ENCODE measurements at places on chromosomes 4 and X.

DNA sequence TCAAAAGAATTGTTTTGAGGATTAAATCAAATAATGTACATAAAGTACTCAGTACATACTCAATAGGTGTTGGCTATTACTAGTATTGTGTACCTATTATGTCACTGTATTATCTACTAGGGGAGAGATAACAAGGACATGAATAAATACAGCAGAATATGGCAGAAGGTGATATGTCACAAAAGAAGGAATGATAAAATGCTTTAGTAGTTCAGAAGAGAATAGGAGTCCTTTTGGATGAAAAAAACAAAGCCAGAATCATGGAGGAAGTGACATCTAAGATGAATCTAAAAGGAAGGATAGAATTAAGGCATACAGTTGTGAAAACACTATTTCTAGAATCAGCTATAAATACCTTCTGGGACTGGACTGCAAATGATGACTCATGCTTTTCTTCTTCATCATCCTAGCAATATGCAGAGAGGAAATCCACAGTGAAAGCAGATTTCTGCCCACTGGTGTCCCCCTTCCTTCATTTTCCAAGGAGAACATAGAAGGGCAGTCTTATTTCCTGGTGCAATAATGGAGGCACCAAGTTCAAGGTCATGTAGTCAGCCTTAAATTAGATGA, 98.7 kb downstream of the GLUD2 start:
- DNase-seq, result no peak

DNA sequence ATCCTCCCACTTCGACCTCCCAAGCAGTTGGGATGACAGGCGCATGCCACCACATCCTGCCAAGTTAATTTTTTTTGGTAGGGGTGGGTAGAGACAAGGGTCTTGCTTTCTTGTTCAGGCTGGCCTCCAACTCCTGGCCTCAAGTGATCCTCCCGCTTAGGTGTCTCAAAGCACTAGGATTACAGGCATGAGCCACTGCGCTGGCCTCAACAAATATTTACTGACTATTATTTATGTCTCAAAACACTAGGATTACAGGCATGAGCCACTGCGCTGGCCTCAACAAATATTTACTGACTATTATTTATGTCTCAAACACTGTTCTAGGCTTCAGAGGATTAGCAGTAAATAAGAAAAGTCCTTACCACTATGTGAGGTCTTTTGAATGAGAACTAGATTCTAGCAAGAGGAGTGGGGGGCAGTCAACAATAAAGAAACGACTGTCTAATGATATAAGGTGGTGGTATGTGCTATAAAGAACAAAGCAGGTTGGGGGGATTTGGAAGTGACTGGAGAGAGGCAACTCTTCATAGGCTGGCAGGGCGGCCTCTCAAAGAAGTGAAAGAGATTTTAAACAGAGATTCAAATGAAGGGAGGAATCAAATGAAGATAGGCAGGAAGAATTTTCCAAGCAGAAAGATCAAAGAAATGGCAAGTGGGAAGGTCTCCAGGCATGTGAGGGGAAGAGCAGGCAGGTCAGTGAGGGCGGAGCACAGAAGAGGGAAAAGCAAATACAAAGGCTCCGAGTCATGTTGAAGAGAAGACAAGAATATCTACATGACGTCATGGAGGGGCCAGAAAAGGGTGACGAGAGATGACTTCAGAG, 12.7 kb upstream of the ACSL1 start:
- DNase-seq, result no peak

DNA sequence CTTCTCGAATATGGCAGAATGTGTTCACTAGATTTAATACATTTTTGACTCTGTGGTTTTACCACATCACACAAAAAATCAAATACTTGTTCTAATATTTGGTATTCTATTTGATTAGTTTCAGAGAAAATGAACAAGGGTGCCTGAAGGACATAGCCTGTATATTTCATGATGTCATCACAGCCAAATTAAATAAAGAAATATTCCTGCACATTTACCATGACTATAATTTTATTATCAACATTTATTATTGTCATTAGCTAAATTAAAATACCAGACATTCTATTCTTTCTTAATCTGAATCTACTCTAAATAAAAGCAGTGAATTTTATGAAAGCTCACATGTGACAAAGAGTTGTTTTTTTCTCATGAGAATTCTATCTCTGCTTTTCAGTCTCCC, 980.5 kb downstream of the PCDH18 start:
- no peak for DNase-seq

DNA sequence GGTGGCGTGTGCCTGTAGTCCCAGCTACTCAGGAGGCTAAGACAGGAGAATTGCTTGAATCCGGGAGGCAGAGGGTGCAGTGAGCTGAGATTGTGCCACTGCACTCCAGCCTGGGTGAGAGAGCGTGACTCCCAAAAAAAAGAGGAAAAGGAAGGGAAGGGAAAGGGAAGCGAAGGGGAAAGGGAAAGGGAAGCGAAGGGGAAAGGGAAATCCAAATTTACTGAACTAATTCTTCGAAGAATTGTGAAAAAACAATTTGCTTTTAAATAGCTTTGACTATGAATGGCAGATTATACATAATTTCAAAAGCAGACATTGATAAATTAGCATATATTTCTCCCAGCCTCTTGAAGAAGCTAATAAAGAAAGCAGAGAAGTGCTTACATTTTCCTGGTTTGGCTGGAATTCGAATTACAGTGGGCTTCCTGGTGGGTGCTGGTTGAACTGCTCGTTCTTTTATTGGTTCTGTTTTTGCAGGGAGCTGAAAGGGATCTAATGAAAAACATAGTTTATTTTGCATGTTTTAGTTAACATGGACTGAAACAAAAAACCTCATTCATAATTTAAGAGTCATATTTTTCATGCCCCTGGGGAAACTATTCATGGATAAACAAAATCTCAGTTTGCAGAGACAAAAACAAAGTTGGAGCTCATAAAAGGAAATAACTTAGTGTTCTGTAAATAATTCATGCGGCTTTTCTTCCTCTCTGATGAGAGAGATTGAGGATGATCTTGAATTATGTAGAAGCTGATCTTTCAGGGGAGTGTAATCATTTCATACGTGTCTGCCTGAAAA, 66.0 kb downstream of the RPS3A start:
- DNase-seq, result no peak

DNA sequence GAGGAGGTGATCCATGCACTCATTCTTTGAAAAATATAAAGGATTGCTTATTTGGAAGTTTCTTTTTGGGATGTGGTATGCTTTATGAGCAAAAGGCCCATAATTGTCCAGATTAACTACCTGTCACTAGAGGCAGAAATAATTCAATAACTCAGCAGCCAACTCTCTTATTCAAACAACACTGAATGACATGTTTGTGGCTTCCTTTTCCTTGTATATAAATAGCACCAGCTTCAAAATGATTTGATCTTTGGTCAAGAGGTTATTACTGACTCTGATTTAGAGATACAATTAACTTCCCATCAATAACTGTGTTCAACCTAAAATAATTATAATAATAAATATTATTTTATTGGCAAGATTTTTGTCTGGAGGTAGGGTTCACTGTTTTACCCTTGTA, 232.3 kb downstream of the AFF2 start:
- DNase-seq, result no peak

- no peak for DNase-seq
Observed at GRCh38 chr4:80097400-80098177, 24.6 kb upstream of the ANTXR2 start.

- DNase-seq, result no peak
Observed at GRCh38 chrX:134139090-134139489, 97.9 kb upstream of the CCDC160 start.

- no peak for DNase-seq
Observed at GRCh38 chr4:6221301-6221850, 21.0 kb upstream of the JAKMIP1 start.

DNA sequence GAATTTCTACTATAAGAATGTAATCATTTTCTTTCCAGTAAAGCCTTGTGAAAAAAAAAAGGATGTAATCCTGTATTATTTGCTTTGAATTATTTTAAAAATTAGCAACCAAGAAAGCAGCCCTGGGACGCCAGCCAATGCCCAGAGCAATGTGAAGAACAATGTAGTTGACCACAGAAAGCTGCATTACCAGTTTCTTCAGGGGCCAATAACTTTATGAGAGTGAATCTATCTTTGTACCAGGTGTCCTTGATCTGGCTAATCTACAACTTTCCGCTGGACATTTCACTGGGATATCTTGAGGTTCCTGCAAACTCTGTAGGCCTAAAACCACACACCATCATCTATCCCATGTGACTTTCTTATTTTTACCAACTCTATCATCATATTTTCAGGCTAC, 7.6 kb upstream of the KLHL2 start:
- DNase-seq, result no peak

DNA sequence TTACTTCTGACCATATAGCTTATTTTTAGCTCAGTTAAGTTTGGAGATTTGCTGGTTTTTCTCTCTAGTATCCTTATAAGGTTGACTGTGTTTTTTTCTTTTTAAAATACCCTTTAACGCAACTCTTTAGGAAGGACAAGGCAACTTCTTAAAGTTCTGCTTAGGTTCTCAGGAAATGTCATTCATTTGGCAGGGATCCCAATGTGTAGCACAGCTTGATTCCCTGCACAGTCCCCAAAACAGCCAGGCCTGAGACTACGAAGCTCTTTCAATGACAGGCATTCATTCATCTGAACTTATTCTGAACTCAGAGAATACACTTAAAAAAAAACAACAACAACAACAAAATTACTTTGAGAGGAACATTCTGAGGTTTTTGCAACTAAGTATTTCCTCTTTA, 1765.8 kb downstream of the PCDH7 start:
- DNase-seq, result no peak

- no peak for DNase-seq
Observed at GRCh38 chrX:143642426-143642825, 6.5 kb upstream of the SLITRK4 start.

GRCh38 chr4:180333162-180333561, 1910.0 kb upstream of the TENM3 start:
- DNase-seq, result no peak

DNA sequence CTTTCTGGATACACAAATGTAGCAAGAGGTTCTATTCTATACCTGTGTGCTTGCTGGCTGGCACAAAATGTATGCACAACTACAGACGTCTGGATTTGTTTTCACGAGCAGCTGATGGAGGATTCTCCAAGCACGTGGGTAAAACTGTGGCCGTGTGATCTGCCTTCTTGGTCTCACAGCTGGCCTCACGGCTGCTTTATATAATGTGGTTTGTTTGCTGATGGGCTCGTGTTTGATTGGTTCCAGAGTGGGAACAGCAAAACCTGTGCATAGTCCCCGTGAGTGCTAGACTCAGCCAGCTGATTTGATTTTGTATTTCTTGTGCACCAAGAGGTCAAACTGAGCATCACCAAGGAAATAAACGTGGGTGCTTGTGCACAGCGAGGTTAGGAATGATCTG, 262.6 kb upstream of the RPS6KA3 start:
- DNase-seq, result no peak

DNA sequence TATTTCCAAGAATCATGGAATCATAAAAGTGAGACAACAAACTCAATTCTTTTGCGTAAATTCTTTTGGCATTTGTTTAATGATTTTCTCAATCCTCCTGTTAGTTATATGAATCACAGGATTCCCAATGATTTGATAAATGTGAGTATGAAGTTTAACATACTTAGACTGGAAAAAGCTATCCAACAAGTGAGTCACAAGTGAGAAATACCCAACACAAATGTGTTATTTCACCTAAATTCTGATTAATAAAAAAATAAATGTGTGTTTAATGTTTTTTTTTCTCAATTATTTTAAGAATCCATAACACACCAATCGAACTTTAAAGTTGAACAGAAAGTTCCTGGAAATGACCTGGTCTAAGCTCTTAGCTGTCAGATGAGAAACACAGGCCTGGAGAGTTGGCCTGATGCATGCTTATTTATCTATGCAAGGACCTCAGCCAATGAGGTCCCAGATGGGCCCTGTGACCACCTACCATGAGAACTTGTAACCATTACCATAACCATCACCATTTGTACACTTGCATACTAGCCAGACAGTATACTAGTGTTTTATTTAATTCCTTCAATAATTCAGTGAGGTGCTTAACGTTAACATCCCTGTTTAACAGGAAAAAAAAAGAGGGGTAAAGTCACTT, 386.7 kb downstream of the SPRY1 start:
- no peak for DNase-seq

- no peak for DNase-seq
Observed at GRCh38 chr4:150005537-150005936, 72.7 kb upstream of the DCLK2 start.

GRCh38 chr4:128861856-128862518, 52.5 kb downstream of the JADE1 start:
- no peak for DNase-seq

DNA sequence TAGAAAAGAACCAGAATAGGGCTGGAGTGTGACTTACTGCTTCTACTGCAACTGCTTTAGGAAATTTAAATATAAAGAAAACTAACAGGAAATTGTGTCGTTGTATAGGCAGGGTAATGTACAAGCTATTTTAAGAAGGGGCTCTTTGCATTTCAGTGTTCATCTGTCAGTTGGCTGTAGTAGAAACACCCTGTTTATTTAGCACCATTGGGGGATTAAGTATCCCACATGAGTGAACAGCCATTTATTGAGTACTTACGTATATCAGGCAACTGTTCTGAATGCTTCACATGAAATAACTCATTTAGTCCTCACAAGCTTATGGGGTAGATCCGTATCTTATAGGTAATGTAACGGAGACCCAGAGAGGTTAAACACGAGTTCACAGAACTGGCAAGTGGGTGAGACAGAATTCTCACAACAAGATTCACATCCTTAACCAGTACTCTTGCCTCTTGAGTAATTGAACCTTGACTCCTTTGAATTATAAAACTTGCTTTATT, 23.9 kb downstream of the STIM2 start:
- no peak for DNase-seq

DNA sequence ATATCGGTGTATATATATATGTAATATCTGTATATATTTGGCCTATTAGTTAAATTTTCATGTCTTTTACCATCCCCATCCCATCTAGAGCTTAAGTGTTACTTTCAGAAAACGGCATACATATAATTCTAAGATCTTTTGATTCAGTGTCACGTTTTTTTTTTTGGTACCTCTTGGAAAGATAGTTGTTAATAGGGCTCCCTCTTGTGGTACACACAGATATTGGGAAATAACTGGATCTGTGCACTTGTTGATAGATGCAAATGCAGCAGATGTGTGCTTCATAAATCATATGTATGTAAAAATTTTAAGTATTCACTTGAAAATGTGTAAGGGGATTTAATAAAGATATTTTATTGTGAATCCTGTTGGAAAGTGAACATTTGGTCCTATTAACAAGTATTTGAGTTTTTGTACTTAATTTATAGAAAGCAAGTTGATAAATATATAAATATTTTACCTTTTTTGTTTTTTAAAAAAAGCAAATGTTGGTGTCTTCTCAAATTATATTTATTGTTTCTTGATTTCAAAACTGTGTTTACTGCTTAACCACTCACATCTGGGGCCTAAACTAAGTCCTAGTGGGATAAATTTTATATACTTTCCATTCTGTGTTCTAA, 74.7 kb downstream of the PAQR3 start:
- DNase-seq, result peak; percentile 25

DNA sequence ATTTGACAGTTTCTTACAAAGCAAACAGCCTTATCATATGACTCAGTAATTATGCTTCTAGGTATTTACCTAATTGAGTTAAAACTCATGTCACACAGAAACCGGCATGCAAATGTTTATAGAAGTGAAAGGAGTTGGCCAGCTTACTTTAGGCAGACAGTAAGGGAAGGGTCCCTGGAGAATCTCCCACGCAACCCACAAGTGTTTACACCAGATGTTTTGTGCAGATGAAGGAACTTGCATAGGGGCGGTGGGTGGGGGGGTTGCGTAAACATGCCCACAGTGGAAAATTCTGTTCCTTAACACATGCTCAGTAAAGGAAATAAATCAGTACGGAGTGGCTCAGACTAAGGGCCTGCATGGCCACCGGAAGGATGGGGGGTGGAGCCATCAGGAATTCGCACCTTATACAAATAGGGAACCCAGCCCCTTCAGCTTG, 330.5 kb upstream of the AADAT start:
- DNase-seq, result no peak
